ENCODE measurements at places on chromosomes 11 and 22.

DNA sequence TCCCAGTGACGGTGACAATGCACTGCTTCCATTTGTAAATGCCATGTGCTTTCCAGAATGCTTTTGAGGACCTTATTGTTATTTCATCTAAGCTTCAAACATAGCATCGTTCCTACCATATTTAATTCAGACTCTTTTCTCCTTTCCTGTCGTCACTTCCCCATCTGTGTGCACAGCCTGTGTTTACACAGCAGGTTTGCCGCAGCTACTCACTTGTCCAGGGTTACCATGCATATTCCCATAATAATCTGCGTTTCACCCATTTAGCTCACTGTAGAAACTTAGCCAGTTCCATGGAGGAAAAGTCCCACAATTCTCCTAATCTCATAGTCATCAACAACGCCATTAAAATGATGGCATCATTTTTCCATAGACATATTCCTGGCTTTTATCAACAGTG, 48.0 kb downstream of the FLI1 start:
- no peak for DNase-seq

DNA sequence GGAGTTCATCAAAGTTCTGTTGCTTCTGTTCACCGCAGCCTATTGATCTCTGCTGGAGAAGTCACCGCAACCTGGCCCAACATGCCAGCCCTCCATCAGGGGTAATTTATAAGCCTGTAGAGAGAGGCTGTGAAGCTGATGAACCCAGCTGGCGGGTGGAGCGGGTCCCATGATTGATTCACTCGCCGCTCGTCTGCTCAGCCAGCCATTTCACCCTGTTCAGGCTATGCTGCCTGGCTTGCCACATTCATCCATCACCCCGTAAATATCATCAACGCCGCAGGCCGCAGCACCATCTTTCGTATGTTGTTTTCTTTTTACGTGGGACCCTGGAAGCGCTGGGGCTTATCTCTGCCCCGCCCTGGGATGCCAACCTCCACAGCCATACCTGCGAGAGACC, 116.7 kb upstream of the OPCML start:
- no peak for DNase-seq

DNA sequence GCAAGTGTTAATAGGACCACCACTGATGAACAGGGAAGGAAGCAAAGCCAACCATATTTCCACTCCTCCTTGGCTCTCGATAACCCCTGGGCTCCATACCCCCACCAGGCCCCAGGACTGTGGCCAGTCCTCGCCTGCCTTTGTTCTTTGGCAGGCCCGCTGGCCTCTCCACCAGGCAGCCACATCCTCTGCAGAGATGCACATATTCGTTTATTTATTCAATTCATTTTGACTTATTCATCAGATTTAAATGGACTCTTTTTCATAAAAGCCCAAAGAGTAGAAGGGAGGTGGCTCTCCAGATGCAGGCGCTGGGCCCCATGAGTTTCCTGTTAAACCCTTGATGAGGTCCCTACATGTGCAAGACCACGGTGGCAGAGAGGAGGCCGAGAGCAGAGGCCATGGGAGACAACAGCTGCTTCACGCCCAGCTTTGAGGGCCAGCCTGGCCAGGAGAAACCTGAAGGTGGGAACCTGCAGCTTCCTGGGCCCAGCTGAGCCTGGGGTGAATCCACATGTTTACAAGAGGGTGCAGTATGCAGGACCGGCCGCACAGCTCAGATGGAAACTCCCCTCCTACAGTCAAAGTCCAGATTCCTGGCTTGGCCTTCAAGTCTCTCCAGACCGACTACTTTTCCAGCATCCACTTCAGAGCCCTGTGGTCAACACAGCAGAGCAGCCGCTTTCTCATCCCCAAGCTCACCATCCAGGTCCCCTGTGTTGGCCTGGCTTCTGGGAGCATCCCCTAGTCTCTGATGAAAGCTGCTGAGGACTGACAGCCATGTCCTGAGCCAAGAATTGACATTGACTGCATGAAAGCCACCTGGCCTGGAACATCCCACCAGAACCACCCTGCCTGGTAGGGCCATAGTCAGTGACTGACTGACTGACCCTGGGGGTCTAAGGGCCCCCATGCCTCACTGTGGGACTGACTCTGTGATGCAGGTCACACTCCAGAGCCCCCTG, 39.7 kb upstream of the CCND1 start:
- no peak for DNase-seq

- DNase-seq = no peak
Measured at GRCh38 chr11:125168918-125169456, 4.4 kb downstream of the PKNOX2 start.

DNA sequence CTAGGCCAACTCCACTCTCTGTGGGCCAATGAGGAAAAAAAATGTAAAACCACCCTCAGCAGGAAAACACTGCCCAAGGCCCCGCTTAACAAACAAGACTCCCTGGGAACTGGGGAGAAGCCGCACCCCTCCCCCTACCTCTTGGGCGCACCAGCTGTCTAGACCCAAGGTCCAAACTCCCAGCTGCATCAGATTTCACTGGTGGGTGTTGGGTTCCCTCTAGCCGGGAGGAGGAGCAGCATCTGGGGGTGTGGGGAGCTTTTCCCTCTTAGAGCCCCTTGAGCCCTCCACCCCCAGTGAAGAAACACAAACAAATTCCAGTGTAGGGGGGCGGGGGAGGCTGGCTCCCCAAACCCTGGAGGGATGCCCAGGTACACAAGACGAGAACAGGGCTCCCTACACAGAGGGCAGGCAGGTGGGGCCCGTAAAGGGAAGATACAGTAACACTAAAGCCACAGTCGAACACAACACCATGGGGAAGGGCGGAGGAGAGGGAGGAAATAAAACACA, 64.9 kb downstream of the NECTIN1 start:
- no peak for DNase-seq

DNA sequence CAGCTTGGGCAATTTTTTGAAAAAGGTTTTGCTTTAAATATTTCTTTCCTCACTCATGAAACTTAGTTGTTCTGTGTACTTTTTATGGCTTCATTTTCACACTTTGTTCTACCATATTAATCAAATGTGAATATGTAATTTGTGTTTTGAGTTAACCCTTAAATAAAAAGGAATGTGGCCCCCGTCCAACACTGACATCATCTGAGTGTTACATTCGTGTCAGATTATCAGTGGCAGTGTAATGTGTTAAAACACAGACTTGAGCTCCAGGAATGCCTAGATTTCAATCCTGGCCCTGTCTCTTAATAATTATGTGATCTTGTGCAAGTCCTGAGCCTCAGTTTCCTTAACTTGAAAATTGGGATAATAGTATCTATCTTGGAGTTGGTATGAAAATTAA, 5.6 kb downstream of the RTN3 start:
- no peak for DNase-seq

DNA sequence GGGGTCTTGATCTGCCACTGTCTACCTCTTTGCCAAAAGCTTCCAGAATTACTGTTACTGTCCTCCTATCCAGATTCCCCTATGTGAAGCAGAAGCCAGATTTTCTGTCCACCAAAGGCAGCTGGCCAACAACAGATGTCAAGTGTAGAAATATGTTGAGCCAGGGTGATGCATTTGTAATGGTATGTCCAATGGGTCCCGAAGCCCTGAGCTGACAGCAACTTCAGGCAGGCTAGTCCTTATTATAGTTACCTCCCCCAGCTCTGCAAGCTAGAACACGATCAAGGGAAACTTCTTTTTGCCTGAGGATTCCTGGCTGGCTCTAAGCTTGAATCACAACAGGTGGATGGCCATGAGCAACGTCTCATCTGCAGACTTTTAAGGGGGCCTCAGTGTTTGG, 10.2 kb downstream of the PAMR1 start:
- no peak for DNase-seq

GRCh38 chr11:68090706-68091105, 30.5 kb downstream of the CHKA start:
- DNase-seq = no peak

- no peak for DNase-seq
Measured at GRCh38 chr22:44601725-44602124, 100.3 kb upstream of the PRR5 start.
